ENCODE measurements at places on chromosomes 1 and 21.

DNA sequence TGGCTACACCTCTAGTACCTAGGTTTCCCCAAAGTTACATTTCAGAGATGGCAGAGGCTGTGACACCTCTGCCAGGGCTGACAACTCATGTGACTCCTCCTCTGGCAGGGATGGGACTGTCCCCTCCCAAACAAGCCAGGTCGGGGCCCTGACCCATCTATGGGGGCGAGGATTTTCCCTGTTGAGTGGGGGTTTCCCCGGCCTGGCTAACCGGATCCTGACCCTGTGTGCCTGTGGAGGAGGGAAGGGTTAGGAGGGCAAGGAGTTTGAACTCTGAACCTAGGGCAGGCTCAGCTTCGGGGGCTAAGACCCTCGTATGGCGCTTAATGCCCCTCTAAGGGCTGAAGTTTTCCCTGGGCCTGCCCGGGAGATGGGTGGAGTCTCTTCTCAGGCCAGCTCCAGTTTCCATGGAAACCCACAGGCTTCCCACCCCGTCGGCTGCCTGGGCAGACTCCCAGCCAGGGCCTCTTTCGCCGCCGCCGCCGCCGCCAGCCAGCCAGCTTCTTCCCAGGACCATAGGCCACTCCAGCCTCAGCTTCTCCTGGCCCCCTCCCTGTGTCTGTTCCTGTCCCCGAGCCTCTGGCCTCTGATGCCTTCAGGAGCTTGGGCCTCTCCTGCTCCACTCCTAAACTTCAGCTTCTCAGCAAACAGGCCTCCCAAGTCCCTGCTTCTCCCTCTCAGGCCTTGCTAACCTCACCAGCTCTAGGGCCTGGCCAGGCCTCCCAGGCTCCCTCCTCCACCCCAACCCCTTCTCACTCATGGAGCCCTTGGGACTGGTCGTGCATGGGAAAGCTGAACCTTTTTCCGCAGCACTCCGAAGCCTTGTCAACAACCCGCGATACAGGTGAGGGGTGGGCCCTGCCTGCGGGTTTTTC, at the start of gene BTBD19:
Gene BTBD19, plus strand, starts transcription at position 461 of the 875 bp plus-strand sequence. Its CDS starts 298 bp downstream, at position 759.
- peak; percentile 61 for DNase-seq

DNA sequence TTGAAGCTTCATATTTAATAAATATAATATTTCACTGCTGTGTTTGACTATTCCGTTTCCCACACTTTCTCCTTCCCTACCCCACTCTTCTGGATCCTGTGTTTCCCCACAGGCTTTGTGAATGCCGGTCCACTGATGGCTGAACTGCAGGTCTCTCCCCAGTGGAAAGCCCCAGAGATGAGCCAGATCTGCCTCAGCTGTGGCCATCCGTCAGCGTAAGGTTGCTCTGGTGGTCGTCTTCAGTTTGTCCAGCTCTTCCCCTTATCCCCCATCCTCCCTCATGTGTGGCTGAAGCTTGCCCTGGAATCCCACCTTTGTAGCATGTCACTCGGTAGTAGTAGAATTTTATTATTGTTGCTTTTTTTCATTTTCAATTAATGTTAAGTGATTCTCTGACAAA, 11.4 kb downstream of the SMAP2 start:
- DNase-seq, result no peak

GRCh38 chr1:50959303-50959912, 659 bp downstream of the FAF1 start:
- DNase-seq, result no peak

DNA sequence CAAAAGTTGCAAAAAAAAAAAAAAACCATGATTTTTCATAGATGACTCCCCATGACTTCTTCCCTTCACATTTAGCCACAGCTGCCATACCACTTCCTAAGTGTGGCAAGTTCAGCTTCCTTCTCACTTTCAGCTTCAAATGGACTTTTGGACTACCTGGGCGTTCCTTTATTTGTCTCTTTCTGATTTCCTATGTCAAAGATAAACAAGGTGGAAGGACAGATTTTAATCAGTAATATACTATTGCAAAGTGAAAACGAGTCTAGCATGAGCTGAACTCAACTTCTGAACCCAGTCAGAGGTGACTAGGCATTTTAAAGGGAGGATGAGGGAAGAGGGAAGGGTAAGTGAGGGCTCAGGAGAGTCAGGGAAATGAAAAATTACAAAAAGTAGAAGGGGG, 14.4 kb upstream of the SCCPDH start:
- DNase-seq, result no peak

DNA sequence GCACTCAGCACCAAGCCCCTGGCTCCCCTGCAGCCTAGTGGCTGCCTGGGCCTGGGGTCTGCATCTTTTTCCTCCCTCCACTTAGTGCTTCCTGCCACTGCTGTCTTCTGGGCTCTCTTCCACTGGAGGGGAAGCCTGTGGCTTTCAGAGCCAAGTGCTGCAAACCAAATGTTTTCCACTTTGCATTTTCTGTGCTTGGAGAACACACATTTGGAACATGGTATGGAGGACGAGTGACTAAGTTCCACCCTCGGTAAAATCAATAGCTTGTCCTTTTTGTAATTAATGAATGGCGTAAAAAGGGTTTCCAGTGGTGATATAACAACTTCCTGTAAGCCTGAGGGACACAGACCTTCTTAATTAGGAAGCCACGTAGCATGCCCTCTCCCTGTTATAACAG, 10.1 kb upstream of the GPR153 start:
- no peak for DNase-seq

- no peak for DNase-seq
Observed at GRCh38 chr1:14138135-14138506, 438.1 kb downstream of the PRDM2 start.

GRCh38 chr1:165910764-165911421, 83.5 kb downstream of the UCK2 start:
- DNase-seq, result no peak

DNA sequence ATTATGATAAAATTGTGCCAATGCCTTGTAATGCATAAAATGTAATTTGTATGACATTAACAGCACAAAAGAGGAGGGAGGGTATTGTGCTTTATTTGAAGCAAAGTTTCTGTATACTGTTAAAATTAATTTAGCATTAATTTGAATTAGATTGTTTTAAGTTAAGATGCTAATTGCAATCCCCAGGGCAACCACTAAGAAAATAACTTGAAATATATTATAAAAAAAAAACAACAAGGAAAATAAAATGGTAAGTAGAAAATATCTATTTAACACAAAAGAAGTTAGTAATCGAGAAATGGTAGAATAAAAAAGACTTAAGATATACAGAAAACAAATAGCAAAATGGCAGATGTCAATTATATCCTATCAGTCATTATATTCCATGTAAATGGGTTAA, 131.4 kb upstream of the KAZN start:
- no peak for DNase-seq

DNA sequence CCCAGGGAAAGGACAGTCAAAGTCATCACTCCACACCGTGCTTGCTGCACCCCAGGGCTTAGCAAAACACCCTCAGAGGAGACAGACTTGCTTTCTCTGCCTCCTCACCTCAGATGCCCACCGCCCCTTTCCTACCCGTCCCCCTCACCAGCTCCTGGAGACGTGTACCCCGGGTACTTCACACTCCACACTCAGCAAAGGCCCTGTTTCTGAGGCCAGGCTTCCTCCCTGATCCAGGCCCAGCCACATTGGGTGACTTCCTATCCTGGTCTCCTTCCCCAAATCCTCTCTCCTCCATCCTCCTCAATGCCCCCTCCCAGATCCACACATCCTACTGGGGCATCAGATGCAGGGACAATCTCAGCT, 116.7 kb downstream of the DMRTB1 start:
- no peak for DNase-seq

GRCh38 chr1:103948526-103948925, 198.8 kb downstream of the AMY1C start:
- no peak for DNase-seq

DNA sequence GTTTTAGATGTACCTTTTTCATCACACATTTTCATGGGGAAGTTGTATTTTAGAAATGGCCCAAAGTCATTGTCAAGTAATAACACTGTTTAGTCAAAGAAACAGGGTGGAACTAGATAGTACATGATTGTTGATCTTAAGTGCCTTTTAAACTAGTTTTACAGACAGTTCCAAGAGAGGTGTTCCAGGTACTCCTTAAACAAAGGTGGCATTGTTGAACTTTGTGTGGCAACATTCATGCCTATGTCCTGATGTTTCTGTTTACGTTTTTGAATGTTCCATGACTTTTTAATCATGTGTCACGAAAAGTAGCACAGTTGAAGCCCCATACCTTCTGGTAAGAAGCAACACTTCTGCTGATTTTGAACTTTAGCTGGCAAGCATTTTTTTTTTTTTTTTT, 9.1 kb upstream of the SH3D21 start:
- no peak for DNase-seq

GRCh38 chr1:30514945-30515344, 208.4 kb downstream of the MATN1 start:
- DNase-seq, result no peak

DNA sequence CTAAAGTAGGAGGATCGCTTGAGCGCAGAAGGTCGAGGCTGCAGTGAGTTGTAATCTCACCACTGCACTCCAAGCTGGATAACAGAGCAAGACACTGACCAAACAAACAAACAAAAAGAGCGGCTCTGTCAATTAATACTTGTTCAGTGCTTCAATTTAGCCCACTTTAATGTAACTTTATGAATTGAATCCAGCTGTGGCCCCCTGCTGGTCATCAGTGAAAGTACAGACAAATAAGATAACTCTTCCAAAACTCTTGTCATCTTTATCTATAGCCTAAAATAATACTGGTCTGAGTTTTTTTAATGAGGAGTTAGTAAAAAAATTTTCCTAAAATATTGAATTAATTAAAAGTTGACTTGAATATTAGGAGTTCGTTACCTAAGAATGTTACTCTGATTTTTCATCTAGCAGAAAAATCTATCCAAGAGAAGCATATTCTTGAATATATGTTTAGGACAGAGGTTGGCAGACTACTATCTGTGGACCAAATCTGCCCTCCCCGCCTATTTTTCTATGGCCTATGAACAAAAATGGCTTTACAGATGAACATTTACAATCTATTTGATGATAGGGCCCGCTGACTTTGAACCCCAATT, 26.1 kb downstream of the ATP5PF start:
- DNase-seq, result no peak

DNA sequence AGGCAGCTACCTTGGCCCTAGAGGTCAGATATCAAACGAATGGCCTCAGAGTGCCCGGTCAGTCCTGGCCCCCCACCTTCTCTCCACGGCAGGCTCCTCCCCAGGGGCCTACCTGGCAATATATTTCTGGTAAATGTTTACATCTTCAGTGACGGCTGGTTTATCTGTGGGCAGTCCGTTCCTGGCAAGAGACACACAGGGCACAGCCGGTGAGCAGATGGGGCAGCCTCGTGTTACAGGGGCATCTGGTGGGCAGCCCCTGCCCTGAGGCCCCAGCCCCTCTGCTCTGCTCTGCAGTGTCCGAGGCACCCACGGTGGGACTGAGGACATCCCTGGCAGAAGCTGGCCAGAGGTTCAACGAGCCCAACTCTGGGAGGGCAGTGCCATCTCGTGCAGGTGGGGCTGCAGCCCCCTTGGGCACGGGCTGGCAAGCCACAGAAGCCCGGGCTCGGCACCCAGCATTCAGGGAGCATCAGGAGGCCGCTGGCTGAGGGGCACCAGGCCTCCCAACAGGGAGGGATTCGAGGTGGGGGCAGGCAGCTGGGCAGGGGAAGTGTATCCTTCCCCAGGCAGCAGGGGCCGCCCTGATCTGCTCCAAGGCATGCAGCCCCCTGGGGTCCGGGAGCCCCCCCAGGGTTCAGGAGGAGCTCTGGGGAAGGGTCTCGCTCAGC, 137.9 kb downstream of the CASZ1 start:
- no peak for DNase-seq

DNA sequence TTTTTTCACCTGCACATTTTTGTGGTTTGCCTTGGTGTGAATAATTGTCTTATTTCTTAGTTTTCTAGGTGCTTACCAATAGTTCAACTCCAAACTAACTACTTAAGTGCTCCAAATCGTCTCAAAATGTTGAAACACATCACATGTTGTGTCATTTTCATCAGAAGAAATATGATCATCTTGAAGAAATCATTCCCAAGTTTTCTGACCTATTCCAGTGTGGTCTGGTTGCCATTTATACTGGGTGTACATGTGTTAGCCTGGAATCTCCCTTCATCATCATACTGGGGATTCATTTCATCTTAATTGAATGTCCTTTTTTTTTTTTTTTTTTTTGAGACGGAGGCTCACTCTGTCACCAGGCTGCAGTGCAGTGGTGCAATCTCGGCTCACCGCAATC, 67.0 kb downstream of the EIF2B3 start:
- DNase-seq, result no peak

DNA sequence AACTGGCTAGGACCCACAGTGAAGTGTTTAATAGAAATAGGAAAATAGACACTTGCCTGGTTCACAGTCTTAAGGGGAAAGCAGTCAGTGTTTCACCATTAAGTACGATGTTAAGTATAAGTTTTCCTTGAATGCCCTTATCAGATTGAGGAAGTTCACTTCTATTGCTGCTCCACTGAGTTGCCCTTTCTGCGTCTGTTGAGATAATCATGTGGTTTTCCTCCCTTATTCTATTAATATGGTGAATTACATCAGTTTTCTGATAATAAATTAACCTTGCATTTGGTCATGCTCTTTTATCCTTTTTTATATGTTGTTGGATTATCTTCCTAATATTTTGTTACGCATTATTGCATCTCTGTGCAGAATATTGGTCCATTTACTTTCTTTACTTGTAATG, 21.4 kb downstream of the UTS2 start:
- no peak for DNase-seq

DNA sequence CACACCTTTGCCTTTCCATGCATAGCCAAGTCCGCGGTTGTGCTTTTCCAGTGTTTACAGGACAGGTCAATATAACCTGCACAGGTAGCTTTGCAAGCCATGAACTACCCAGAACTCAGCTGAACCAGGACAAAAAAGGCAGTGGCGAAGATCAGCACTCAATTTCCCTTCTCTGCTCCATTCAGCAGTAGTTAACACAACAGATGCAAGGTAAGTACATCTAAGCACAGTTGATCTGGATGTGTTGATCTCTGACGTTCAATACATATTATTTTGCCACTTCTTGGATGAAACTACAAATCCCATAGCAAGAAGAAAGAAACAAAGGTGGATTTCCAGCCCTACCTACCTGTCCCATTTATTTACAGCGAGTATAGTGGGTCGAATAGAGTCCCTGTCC, 146.6 kb upstream of the KRTAP19-8 start:
- DNase-seq, result no peak

DNA sequence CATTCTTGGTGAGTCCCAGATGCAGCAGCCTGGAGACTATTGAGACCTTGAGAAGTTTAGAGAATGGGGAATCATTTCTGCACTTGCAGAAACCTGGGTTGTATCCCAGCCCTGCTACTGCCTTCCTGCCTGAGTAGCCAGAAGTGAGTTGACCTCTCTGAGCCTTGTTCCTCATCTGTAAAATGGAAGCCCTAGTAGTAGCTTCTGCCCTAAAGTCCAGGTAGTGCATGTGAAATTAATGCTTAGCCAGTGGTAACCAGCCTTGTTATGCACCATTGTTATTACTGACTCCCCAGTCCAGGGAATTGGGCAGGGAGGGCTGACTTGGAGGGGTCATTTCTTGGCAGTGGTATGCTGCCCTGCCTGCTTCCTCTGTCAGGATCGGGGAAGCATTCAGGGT, 5.6 kb downstream of the SESN2 start:
- no peak for DNase-seq
